ENCODE measurements at places on chromosomes 2 and 18.

DNA sequence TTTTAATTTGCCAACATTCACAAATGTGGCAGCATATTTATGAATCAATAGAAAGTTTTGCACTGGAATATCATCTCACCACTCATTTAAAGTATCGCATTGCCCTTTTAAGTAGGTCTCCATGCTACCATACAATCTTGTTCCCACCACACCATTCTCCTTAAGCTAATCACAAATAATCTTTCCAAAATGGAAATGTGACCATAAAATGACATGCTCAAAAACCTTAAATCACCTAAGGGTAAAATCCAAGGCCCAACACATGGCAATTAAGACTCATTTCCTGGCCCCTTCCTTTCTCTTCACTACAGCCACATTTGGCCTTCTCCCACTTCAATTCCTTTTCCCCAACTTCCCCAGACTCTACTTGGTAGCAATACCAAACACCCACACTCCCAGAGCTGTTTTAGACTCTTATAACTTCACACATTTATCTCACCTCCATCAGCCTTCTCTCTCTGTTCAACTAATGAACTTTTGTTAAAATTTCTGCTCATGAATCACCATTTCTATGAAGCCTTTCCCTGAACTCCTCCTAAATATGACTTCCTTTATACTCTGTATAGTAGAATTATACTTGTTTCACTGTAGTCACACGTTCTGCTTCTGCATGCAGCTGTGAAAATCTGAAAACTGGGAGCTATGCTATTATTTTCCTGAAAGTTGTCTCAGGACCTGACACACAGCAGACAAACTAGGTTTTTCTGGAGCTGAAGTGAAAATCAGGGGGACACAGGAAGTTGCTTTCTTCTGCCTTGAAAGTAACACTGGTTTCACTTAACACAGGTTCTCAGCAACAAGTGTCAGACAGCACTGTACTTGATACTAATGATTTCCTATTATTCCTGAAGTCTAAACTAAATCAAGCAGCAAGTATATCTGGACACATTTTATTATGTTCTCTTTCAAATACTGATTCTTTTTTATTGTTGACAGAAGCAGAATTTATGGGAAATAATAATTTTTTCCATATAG is 303.9 kb downstream of the ZEB2 start:
- no peak for DNase-seq

DNA sequence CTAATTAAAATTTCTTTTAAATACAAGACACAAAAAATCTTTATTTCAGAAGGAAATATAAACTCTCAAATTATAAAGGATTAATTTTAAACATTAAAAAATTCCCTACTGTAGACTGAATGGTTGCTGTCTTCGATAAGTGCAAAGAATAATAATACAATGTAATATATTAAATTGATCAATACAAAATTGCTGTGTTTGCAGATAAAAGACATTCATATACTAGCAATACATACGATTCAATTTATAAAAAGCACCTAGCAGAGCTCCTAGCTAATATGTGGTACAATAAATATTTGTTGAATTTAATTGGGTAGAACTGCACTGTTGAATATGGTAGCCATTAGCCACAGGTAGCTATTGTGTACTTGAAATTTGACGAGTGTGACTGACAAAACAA is 6.6 kb downstream of the ZSWIM2 start:
- DNase-seq = no peak

DNA sequence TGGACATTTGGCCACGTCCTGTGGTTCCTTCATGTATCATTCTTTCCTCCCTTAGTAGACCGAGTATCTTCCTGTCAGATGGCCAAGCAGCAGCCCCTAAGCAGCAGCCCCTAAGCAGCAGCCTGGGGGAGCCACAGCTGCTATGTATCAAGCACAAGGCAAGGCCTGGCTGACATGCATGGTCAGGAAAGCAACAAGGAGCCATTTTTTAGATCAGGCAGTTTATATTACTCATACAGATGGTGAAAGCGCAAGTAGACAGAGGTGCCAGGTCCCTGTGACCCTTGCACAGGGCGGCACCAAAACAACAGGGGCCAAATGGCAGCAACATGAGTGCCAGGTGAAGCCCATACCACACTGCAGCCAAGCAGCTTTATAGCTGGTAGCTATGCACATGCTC is 22.1 kb downstream of the CHCHD5 start:
- DNase-seq = no peak

DNA sequence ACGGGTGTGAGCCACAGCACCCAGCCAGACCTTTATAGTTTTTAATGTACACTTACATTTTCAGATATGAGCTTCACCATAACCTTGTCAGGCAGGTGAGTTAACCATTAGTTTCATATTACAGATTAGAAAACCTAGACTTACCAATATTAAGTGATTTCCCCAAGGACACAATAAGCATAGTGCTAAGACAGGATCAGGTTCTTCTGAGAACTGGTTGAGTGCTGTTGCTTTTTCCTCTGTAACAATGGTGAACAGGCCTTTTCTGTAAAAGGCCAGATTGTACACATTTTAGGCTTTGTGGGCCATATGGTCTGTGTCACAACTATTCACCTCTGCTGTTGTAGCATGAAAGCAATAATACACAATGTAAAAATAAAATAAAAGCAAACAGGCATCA is 332.0 kb downstream of the PIK3C3 start:
- DNase-seq = no peak

- peak; percentile 5 for DNase-seq
Measured at GRCh38 chr18:37778417-37779165, 213.0 kb upstream of the CELF4 start.

DNA sequence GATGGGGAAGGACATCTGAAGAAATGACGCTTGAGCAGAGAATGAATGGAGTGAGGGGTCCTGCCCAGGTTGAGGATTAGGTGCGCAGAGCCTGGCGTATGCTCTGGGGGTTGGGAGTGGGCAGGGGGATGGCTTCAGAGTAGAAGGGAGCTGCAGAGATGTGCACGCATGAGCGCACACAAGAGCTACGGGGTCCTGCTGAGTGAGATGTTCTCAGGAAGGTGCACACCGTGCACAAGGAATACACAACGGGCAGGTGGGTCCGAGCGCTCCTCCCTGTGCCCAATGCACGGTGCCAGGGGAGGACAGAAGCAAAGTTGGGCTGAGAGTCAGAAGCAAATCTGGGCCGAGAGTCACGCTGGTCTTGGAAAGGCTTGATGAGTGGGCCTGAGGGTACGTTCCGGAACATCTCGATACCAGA is 25.5 kb downstream of the TWIST2 start:
- no peak for DNase-seq

Data from stimulated activated CD4-positive, alpha-beta T cell treated with anti-CD3 and anti-CD28 coated beads, Interleukin-1b, Interleukin-23, amount 100 ng/mL, for 24 hours (primary cell).